ENCODE measurements at places on chromosomes 1 and 21.

- DNase-seq: no peak
Observed at GRCh38 chr1:150280138-150280707, 2.1 kb upstream of the CIART start.

DNA sequence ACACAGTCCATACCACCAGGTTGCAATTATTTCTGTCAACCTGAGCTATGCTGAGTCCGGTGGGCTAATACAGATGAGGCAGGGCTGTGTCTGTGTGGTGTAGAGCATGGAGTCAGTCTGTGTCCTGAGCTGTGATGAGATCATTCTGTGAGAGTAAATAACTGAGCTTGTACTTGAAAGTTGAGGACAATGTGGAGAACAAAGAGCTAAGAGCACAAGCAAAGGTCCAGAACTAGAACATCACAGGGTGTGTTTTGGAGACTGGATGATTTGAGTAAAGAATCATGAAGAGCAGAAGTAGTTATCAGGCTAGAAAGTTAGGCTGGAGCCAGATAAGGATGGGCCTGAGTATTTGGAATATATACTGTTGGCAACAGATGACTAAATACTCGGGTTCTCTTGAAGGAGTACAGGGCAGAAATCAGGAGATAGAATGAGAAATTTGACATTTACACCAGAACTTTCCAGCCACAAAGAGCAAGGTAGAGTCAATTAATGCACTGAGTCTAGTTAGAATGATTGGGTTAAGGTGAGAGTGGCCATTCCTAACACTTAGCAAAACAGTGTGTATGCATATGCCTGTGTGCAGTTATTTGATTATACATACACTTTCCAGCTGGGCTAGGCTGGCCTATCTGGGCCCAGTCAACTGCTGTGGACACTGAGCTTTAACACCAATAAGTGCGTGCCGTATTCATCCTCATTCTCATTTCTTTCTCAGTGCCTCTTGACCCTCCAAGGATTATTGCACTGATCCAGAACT, 48.8 kb downstream of the LEPR start:
- no peak for DNase-seq

GRCh38 chr1:212607206-212607912, 1.2 kb upstream of the ATF3 start:
- no peak for DNase-seq

GRCh38 chr1:28160782-28161266, 15.7 kb downstream of the PTAFR start:
- peak; percentile 52 for DNase-seq
